ENCODE measurements at places on chromosomes 16 and 17. TPM values are rescaled to one million over a fixed set of nuclear protein-coding genes. Genes with fewer than 3 reads are reported as not detected.

DNA sequence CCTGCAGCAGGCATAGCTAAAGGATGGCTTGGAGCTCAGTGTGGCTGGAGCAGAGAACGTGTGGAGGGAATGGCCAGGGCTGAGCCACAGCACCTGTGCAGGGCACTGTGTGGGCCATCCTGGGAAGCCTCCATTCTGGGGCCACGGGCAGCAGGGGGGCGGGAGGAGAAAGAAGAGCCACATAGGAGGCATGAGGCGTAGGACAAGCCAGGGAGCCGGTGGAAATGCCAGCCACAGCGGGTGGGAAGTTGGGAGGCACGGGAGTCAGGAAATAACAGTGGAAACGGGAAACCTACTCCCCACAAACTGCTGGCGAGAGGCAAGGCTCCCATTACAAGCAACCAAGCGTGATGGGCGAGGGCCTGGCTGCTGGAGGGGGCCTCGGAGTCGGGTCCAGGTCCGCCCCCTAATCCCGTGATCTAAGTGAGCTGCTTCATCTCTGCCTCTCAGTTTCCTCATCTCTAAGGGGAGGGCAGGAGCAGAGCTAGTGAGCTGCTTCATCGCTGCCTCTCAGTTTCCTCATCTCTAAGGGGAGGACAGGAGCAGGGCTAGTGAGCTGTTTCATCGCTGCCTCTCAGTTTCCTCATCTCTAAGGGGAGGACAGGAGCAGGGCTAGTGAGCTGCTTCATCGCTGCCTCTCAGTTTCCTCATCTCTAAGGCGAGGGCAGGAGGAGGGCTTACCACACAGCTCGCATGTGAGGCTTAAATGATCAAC, 104.9 kb downstream of the ADCY9 start:
- no peaks in the 10 kb centered on the region for H3K4me1 ChIP-seq
- no peak overlapping the region for H3K4me3 ChIP-seq
- no peaks in the 10 kb centered on the region for H3K36me3 ChIP-seq
- H3K27me3 ChIP-seq = no peaks in the 10 kb centered on the region
- no peak for DNase-seq
- no peak overlapping the region for H3K27ac ChIP-seq

- H3K4me1 ChIP-seq = no peaks in the 10 kb centered on the region
- no peaks in the 10 kb centered on the region for H3K36me3 ChIP-seq
- no peak for DNase-seq
- no peaks in the 10 kb centered on the region for H3K27me3 ChIP-seq
- H3K27ac ChIP-seq = no peak overlapping the region
Measured at GRCh38 chr17:82012640-82013295, 9.9 kb downstream of the CENPX start.

- H3K36me3 ChIP-seq = peaks cover 84% of the 10 kb centered on the region
- no peak overlapping the region for H3K27ac ChIP-seq
- no peaks in the 10 kb centered on the region for H3K27me3 ChIP-seq
- no peak for DNase-seq
- H3K4me3 ChIP-seq = no peak overlapping the region
- H3K4me1 ChIP-seq = peaks cover 69% of the 10 kb centered on the region
Measured at GRCh38 chr16:89738072-89738377, 16.7 kb downstream of the ZNF276 start.

Gene SLC5A11
- 0.11 TPM for total RNA-seq

Gene PRDM7
- not detected for total RNA-seq
